ENCODE measurements at places on chromosomes 11 and 22. TPM values are rescaled to one million over a fixed set of nuclear protein-coding genes. Genes with fewer than 3 reads are reported as not detected.

The SLC17A6 gene
- total RNA-seq, result 15.8 TPM

DNA sequence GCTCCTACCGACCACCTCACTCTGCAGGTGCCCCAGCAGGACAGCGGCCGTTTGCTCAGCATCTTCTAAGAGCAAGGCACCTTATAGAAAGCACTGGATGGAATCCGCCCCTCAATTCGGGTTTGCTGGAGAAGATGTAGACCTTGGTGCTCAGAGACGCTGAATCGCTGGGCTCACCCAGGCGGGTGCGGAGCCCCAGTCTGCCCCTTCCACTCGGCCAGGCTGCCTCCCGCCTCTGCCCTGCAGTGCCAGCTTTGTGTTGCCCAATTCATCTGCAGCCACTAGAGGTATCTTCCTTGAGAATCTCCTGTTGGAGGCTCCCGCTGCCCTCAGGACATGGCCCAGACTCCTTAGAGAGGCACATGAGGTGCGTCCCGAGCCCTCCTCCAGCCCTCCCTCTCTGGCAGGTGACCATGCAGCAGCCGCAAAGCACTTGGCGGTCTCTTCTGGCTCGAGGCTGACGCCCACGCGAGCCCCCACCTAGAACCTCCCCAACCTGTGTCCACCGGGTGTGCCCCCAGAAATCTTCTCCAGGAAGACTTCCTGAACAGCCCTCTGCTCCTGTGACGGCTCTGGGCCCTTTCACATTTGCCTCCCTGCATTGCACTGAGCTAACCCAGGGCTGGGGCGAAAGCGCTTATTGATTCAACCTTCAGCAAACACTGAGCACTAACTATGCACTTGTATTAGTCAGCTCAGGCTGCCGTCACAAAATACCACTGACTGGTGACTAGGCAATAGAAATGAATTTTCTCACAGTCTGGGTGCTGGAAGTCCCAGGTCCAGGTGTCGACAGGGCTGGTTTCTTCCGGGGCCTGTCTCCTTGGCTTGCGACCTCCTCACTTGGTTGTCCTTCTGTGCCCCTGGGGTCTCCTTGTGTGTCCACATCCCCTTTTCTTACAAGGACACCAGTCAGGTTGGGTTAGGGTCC lies 117.5 kb downstream of the WNT7B start:
- no peak for DNase-seq

The OR5P2 gene
- not detected for total RNA-seq

GRCh38 chr11:122144752-122145151 lies 28.7 kb upstream of the BLID start:
- no peak for DNase-seq

The OR5AL1 gene
- not detected for total RNA-seq

- DNase-seq, result peak; percentile 31
Measured at GRCh38 chr11:2700415-2701211, 819 bp upstream of the KCNQ1OT1 start.

DNA sequence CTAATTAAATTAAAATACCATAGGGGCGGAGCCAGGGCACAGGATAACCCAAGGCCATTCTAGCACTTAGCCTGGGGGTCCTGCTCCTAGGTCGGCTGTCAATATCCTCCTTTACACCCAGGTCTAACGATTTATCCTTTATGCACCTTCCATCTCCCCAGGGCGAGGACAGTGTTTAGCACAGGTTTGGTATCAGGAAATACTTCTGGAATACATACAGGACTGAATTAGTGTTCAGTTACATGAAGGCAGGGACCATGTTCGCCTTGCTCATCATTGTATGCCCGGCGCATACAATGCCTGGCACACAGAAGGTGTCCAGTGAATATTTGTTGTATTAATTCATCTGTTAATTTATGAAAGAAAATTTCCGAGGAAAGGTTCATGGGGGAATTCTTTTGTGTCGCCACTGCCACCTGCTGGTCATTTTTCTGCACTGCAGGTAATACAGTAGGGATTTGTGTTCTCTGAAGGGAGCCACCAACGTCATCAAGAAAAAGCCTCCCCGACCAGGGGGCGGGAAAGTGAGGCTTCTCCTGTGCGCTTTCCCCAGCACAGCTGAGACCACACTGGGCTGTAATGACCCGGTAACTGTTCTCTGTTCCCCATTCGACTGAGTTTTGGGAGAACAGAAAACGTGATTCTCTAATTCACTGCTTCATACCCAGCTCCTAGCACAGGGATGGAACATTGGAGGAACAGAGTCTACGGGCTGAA lies 68.7 kb upstream of the ASPHD2 start:
- DNase-seq, result peak; percentile 67

DNA sequence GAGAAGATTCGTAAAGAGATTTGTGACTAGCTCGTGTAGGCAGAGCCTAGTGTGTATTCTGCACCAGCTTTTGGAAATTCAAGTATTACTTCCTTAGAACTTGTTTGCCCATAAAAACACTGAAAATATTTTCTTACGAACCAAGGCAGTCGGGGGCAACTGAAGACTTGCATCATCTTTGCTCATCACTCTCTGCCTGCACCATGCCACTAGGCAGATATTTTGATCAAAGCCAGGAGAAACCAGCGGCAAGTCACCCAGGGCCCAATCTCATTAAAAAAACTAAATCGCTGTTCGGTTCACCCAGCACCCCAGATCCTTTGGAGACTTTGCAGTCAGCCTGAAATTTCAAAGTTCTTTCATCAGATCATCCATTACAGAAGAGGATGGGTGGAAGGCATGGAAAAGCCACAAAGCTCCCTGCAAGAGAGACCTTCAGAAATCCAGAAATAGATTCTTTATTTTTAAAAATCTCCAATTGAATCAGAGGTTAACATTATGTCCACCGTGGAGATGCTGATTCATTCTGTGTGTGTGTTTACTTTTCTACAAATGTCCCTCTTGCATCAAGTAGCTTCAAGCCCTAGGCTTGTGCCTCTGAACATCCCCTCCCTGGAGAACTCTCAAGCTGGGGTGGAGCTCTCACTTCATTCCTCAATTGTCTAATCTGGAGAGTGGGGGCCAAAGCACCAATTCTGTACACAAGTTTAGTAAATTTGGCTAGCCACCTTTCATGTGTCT lies 78.4 kb downstream of the ETS1 start:
- no peak for DNase-seq

The MCM5 gene
- total RNA-seq, result 35.8 TPM

All from cerebellum (tissue), 4 donors.